Activated CD4-positive, alpha-beta T cell treated with anti-CD3 and anti-CD28 coated beads, Interleukin-2, amount 50 U/mL, for 48 hours (primary cell): ENCODE measurements at places on chromosomes 1 and 21.

DNA sequence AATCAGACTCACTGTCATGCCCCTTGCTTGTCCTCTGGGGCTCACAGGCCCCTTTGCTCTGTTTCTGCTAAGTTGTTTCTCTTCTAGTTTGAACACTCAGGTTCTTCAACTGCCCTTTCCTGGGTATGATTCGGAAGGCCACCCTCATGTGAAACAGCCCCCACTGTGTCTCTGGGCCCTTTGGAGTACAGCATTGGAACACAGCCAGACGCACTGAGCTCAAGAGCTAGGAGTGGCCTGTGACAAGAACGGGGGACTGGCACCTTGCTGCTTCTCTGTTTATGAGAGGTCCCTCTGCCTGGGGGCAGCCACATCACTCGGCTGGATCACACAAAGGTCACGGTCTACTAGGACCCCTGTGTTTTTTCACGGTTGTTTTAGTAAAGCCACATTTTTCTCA, 114.4 kb upstream of the ZC3H12A start:
- no peak for DNase-seq

DNA sequence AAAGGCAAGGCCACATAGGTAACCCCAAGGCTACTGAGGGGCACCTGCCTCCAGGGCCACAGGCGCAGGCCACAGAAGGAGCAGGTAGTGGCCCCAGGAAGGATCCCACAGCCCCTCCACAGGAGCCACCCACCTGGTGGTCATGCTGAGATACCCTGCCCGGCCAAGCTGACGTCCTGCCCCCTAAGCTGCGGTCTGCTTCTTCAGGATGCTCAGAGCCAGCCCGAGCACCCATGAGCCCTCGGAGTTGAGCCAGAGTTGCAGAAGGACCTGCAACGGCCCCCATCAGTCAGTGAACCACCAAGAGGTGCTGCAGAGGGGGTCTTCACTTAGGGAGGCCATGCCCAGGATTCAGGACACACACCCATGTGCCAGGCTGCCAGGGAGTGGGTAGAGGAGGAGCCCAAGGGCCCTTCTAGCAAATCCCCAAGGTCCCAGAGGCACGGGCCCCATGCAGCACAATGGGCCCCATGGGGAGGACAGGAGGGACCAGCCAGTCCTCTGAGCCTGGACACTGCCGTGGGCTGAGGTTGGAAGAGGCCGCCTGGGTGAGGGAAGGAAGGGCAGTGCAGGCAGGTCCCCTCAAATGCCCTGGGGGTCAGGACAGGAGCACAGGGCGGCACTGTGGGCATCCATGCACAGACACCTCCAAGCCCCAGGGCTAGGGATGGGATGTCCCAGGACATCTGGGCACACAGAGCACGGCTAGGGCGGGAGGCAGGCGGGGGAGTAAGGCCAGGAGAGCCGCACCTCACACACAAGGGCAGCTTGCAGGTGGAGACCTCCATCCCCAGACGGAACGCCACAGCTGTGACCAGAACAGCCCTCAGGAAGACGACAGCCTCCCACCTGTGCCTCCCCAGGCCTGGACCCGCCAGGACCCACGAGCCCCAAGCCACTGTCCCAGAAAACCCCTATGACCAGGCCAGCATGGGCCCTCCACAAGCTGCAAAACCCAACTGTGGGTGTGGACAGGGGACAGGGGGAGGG, 20.5 kb downstream of the WNT9A start:
- no peak for DNase-seq

DNA sequence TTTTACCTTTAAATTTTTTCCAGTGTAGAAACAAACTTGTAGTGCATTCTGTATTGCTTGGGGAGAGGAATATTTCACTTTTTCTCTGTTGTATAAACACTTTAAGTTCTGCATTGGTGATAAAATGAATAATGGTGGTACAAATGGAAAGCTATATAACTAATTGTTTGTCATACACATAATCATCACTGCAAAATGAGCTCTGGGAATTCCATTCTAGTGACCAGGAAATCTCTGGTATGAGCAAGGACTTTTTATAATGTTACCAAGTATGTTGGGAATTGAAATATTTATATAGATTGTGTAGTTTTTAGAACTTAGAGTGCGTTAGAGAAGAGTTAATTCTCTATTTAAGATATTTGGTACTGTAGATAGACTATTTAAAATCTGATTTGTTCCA, 5.0 kb upstream of the FMN2 start:
- no peak for DNase-seq

DNA sequence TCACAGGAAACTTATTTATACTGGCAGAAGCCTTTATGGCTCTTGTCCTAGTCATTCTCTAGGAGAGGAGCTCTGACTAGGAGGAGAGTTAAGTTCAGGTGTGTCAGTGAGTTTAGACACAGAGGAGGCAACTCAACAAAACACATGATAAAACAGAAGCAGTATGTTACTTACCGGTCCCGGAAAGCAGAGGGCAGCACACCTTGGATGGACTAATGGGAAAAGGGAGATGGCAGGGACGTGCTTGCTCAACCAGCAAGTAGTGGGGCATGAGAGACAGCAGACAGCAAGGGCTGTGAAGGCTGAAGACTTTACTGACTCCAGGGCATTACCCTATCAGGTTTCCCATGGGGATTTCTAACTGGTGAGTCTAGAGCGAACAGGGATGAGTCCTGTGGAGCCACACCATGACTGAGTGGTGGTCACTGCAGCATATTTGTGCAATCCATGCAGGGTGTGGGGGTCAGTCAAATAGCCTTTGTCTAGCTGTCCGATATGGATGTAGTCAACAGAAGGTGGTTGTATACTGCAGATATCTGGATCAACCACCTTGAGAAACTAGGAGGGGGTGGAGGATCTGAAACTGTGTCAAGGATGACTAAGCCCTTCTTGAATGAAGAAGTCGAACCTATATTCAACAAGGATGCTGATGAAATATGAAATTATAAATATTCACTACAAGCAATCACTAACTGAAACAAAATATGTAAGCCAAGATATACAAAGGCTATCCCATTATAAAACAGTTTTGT, 596.3 kb upstream of the CHRM3 start:
- no peak for DNase-seq
